ENCODE measurements at places on chromosomes 1 and 21.

DNA sequence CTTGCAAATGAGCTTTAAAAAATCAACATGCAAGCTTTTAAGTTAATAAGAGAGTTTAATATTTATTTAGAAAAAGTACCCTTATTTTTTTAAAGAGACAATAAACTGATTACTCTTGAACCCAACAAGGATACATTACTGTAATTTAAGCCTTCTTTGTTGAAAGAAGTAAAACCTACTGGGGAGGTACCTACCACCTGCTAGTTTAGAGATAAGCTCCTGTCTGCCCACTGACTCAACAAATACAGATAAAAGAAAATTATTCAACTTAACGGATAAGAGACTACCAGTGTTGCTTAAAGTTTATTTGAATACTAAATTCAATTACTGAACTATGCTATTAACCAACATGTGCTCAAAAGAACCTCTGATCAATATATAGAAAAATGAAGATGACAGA lies 23.1 kb downstream of the USP24 start:
- no peak for DNase-seq

- DNase-seq: no peak
Measured at GRCh38 chr1:245991266-245991665, 515.8 kb downstream of the SMYD3 start.

GRCh38 chr21:35920436-35920835 lies 139.9 kb downstream of the SETD4 start:
- DNase-seq: no peak

- no peak for DNase-seq
Measured at GRCh38 chr1:206512058-206512850, 4.9 kb downstream of the RASSF5 start.

- DNase-seq: peak; percentile 78
Measured at GRCh38 chr1:199113265-199113869, 474.5 kb downstream of the PTPRC start.

- DNase-seq: no peak
Measured at GRCh38 chr1:103945774-103946173, 196.1 kb downstream of the AMY1C start.

GRCh38 chr1:212635141-212635631 lies 26.6 kb downstream of the ATF3 start:
- DNase-seq: no peak

DNA sequence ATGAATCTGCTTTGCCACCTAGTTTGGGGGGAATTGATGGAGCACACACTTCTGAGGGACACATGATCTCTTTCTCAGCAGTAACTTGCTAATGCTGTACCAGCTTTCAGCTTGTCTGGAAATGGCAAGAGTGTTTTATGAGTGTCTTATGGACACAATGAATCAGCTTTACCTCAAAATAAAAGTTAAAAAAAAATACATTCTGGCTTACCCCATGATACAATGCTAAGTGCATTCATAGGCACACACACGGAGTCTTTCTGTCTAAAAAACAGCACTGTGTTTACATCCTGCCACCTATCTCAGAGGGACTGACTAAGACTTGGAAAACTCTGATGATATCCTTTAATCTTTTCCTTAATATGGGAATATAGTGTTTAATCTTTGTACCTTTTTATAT lies 455.5 kb upstream of the ADAMTS5 start:
- DNase-seq: no peak
